Naive thymus-derived CD8-positive, alpha-beta T cell (primary cell): ENCODE measurements at places on chromosomes 5 and 9.

DNA sequence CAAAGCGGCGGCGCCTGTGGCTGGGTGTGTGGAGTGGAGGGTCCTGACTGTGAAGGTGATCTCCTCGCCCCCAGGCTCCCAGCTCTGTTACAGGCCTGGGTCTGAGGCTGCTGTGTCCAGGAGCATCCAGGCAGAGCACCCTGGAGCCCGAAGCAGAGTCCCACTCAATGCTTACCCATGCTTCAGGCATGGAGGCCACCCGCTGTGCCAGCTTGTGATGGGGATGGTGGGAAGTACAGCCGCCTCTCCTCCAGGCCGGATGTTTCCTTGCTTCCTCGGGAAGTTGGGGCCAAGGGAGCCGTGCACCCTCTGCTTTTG is 255.9 kb upstream of the IRX1 start:
- DNase-seq, result no peak

DNA sequence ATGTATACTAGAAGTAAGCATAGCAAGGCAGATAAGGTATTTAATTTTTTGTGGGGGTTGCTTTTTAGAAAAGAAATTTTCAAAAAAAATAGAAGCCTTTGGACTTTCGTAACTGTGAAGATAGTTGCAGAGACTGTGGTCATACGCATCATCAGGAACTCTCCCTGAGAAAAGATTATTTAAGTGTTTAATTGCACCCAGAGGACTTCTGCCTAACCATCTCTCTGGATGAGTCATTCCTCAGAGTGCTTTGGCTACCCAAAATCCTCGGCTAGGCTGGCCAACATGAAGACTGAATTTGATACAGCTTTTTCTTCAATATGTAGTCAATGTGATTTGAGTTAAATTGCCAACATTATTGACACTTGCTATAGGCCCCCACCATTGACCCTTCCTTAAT is 296.4 kb downstream of the TLR4 start:
- no peak for DNase-seq

DNA sequence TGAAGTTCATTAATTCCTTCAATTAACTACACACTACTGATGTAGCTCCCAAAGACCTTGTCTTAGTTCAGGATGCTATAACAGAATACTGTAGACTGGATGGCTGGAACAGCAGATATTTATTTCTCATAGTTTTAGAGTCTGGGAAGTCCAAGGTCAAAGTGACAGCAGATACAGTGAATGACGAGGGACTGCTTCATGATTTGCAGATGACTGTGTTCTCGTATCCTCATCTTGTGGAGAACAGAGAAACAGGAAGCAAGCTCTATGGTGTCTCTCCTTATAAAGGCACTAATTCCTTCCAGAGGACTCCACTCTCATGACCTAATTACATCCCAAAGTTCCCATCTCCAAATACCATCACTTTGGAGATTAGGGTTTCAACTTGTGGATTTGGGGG is 65.6 kb upstream of the MAP1B start:
- no peak for DNase-seq

DNA sequence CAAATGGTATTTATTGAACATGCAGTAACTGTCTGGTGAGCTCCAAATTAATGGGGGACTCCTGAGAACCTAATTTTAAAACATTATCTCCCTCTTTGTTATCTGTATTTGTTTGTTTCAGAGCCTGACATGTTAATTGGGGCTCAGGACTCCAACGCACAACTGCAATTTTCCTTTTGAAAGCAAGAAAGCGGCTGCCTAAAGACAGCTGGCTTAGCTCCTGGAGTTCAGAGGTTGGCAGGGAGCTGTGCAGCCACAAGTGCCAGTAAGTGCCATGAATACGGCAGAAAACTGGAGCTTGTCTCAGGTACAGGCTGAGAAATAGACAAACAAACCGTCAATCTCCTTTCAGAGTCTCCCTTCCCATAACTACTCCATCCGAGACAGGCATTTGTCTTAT is 80.9 kb downstream of the PPP2R2B start:
- DNase-seq, result no peak

GRCh38 chr9:34380034-34380510 is 3.4 kb upstream of the MYORG start:
- DNase-seq, result no peak

- no peak for DNase-seq
Observed at GRCh38 chr5:28215091-28215490, 1176.7 kb upstream of the CDH9 start.

GRCh38 chr5:6108540-6108848 is 269.9 kb downstream of the MED10 start:
- no peak for DNase-seq
